Trophoblast cell (in vitro differentiated cells and primary cell): ENCODE measurements at places on chromosomes 2 and 18.

DNA sequence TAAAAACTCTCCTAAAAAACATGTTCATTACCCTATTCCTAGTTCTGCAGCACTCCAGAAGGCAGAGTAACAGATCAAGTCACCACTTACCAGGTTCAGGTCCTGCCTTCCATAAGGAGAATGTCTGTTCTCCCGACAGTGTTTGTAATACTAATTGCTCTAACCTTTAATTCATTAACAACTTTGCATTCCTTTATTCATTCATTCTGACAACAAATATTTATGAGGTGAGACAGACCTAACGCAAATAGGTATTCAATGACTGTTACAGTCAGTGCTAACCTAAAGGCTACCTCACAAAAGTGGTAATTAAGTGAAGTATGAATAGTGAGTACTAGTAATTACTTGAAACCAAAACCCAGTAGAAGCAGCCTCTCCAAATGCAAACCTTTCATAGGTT lies 224.0 kb downstream of the AFF3 start:
- DNase-seq, result no peak

DNA sequence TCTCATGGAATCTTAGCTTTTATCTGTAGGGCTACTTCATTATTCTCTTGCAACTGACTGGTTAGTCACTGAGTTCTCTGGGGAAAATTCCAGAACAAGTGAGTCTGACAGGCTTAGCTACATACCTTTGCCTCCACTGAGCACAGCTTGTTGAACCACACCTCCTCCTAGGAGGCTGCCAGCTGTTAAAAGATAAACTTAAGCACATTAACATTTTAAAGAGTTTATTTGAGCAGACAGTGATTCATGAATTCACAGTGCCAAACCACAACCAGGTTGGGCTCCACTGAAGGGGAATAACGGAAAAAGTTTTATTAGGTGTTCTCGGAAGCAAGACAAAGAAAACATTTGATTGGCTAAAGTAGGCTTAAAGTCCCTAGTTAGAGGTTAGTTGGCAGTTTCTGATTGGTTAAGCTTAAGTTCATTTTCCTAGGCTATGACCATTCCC lies 12.5 kb upstream of the SLC38A11 start:
- DNase-seq, result peak; percentile 91

DNA sequence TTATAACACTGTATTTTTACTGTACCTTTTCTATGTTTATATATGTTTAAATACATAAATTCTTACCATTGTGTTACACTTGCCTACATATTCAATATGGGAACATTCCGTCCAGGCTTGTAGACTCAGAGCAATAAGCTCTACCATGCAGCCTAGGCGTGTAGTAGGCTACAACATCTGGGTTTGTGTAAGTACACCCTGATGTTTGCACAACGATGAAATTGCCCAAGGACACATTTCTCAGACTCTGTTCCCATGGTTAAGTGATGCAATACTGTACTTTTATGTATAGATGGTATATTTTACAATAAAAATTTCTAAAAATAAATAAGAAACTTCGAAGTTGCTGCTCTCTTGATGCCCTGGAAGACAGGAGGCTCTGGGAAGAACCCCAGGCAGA lies 38.4 kb downstream of the YPEL5 start:
- peak; percentile 63 for DNase-seq

DNA sequence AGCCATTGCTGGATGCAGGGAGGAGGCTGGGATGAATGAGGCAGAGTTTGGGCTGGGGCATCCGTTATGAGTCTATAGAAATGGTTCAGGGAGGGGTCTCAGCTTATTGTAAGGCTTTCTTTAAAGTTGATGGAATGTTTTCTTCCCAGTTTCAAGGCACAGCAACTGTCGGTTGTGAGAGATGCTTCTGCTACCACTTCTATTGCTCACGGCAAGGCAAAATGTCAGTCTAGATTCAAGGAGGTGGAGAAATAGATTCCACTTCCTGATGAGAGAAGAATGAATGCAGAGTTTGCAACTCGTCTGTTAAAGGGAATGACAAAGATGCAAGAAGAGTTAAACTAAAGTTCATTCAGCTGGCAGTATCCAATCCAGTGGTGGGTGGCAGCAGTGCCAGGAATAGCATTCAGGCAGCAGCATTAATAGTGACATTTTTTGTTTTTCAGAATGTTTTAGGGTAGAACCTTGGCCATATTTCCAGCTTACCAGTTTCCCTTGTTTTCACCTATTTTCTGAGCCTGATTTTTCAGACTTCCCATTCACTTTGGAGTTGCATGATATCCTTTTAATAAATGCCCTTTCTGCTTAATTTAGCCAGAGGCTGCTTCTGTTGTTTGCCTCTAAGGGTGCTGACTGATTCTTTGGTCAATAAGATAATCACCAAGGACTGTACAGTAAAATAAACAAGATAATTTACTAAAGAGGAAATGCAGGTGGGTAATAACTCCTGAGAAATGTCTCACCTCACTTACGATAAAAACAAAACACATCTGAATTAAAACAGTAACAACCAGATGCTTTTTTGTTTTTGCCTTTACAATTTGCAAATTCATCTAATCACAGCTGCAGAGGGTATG lies 138.4 kb downstream of the RPIA start:
- no peak for DNase-seq

- no peak for DNase-seq
These were observed 120.9 kb downstream of the CNTNAP5 start for GRCh38 chr2:124145982-124146381.

DNA sequence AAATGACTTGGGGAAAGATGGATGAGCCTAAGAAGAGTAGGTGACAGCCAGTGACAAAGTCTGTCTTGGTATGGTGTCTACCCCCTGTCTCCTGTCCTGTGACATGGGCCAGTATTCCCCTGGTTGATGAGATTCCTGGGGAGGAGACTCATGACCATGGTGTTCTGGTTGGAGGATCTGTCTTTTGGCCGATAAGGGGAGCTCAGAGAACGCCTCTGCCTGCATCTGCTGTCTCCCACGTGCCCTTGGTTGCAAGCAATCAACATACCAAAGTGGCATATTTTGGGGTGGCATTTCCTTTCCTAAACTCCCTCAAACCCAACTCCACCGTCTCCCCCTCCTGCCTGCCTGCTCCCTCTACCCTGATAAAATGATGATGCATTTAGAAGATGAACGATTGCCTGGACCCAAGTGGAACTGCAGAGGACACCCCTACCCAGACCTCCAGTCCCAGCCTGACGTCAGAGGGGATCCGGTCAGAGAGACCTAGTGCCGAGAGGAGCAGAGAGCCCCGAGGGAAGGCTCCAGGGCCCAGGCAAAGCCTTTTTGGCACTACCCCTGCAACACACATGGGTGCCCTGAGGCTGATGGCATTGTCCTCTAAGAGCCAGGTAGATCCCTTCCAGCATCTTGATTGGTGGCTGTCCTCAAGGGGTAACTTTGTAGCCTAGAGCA lies 124.2 kb upstream of the MSH6 start:
- DNase-seq, result no peak

DNA sequence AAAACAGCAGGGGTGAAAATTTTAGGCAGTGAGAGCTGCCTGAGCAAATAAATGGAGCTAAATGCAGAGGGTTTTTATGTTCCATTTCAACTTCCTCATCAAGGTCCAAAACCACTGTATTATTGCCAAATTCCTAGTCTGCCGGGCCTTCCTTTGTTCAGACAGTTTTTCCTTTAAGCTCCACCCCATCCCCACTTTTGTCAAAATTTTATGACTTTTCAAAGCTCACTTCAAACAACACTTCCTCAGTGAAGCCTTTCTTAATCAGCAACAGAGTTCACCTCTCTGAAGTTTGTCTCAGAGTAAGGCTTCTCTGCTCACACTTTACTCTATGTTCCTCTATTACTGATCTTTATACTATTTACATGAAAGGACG lies 81.3 kb downstream of the CERKL start:
- no peak for DNase-seq

GRCh38 chr18:12782521-12782920 lies 79.7 kb downstream of the PSMG2 start:
- no peak for DNase-seq

- DNase-seq, result no peak
These were observed 145.5 kb downstream of the MEIS1 start for GRCh38 chr2:66580166-66581049.

- no peak for DNase-seq
These were observed 151.7 kb downstream of the ANKRD44 start for GRCh38 chr2:197158591-197159550.

DNA sequence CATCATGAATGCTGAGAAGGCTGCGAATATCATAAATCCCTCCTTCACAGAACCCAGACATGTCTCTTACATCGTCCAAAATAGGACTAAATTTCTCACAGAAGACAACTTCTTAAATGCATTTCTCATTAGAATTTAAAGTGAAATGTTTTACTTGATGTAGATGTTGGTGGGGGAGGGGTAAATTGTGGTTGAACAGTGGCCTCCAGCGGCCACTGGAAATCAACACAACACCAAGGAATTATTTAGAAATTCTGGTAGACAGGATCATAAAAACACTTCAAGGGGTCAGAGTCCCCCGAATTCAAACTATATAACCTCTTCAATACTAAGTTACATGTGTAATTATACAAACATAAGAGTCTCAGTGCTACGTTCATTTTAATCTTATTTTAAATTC lies 135.9 kb downstream of the ABCA12 start:
- DNase-seq, result peak; percentile 45

GRCh38 chr2:56244911-56245530 lies 61.2 kb downstream of the CCDC85A start:
- DNase-seq, result no peak

- no peak for DNase-seq
These were observed 31.6 kb upstream of the NCK2 start for GRCh38 chr2:105712981-105713596.

- no peak for DNase-seq
These were observed 823 bp upstream of the RNU2-63P start for GRCh38 chr2:88016960-88017779.

- DNase-seq, result no peak
These were observed 10.8 kb upstream of the TAF4B start for GRCh38 chr18:26215247-26215970.

- DNase-seq, result peak; percentile 61
These were observed at the start of gene ZBTB7C for GRCh38 chr18:48408727-48409590. ZBTB7C (minus strand) TSS chr18:48409383.

- no peak for DNase-seq
These were observed 200.4 kb downstream of the MEMO1 start for GRCh38 chr2:31810200-31810917.

GRCh38 chr18:76315722-76316230 lies 179.3 kb downstream of the ZNF516 start:
- no peak for DNase-seq

- DNase-seq, result no peak
These were observed 200.1 kb downstream of the BCL11A start for GRCh38 chr2:60353406-60353800.

- DNase-seq, result peak; percentile 69
These were observed 126.6 kb downstream of the TMEM131 start for GRCh38 chr2:97868986-97869721.

DNA sequence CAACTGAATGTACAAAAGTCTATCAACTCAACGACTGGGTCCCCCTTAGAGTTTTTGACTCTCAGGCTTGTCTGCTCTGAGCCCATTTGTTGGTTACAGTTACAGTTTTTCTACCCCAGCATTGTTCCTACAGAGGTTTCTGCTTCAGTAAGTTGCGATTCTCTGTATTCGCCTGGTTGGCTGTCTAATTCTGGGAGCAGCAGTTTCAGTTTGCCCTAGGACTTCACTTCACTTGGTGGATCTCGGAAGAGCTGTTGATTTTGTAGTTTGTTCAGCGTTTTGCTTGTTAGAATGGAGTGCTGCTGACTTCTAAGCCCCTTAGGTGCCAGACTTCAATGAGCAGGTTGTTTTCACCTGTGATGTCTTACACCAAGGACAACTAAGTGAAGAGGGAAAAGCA lies 296.5 kb upstream of the EPAS1 start:
- DNase-seq, result no peak

DNA sequence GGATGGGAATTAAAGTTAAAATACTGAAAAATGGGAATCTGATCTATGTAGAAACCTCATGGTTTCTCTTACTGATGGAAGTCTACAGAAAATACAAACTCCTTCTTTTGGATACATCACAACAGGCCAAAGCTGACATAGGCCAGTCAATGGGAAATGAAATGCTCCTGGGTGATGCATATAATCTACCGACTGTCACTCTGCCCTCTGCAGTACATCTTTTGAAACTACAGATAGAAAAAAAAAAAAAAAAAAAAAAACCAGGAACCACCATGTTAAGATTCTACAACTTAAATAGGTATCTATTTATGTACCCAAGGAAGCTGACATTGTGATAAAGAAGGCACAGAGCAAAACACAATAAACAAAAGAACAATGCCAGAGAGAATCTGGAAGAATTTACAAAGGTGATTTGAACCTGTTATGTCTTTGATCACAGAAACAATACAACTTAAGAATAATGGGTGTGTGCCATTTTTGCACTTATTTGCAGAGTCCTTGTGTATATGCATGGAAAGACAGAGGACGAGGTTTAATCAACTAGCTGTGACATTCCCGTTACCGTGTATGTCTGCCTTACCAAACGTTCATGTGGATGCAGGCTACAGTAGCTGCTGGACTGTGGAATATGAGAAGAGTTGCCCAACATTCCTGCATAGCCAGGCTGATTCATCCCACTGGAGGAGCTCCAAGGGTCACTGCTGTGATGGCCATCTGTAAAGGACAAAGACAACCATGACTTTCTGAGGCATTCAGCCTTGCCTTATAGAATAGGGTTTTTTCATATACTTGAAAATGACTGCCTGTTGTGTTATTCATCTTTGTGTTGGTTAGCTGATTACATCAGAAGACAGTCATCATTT lies 312.7 kb downstream of the TCF4 start:
- DNase-seq, result peak; percentile 27

DNA sequence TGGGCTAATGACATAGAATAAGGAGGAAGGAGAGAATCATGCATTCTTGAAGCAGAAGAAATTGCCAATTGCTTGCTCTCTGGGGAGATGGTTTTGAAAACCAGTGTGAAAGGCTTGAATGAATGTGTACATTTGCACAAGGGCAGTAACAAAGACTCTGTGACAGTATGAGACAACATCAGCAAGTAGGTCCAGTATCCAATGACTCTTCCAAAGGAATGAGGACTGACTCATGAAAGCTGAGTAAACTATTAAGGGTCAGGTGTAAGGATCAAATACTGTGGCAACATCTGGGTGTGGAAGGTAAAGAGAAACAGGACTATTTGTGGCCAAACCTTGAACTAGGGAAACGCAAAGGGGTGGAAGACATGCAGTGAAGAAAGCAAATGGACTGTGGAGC lies 886.0 kb upstream of the CHAC2 start:
- DNase-seq, result no peak

- no peak for DNase-seq
These were observed 39.0 kb upstream of the SLC35F5 start for GRCh38 chr2:113795405-113795920.

DNA sequence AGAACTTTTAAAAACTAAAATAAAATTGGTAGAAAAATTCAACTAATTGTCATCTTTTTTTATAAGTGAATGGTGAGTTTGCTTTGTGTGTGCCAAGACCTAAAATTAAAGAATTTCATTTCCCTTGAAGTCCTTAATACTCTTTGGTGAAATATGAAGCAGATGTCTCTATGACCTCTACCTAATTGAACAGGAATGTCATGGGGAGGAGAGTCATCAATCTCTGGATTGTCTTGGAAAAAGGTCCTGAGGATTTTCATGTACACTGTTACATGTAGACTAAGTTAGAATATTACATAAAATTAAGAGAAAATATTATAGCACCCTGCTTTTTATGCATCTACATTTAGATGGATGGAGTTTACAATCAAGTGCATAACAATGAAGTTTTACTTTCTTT lies 177.9 kb upstream of the LRP1B start:
- DNase-seq, result no peak

GRCh38 chr18:13381944-13382365 lies 163.4 kb downstream of the LDLRAD4 start:
- peak; percentile 51 for DNase-seq

GRCh38 chr18:71784777-71785176 lies 759.4 kb downstream of the CBLN2 start:
- peak; percentile 30 for DNase-seq
